Dermis microvascular lymphatic vessel endothelial cell (primary cell): ENCODE measurements at places on chromosomes 16 and 17. TPM values are rescaled to one million over a fixed set of nuclear protein-coding genes. Genes with fewer than 3 reads are reported as not detected.

GRCh38 chr17:77203436-77203835 is 62.7 kb downstream of the SEC14L1 start:
- DNase-seq, result no peak

- DNase-seq, result no peak
Observed at GRCh38 chr16:50267651-50268050, 1.3 kb downstream of the ADCY7 start.

GRCh38 chr17:35053204-35053603 is 10.3 kb downstream of the RFFL start:
- no peak for DNase-seq

DNA sequence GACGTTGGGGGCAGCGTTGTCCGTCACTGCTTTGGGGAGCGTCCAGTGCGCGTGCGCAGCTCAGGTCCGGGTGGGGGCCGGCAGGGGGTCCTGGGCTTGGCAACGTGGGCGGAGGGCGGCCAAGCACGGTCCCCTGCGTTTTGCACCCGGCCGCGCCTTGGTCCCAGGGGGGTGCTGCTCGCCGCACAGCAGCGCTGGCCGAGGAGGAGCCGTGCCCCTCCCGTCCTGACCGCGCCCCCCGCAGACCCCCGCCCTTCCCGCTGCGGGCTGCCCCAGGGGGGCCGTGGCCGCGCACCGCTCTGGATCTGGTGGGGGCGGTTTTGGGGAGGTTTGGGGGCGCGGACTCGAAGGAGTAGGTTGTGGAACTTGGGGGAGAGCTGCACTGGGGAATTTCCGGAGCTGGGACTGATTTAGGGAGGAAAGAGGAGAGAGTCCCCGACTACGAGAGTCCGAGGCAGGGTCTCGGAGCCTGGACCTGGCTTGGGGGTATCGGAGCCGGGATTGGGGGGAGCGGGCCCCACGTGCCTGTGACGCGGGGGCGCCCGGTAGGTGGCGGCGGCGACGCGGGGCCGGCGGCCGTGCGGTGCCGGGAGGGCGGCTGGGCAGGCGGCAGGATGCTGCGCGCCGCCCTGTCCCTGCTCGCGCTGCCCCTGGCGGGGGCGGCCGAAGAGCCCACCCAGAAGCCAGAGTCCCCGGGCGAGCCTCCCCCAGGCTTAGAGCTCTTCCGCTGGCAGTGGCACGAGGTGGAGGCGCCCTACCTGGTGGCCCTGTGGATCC is at the start of gene SLC9A5:
TSS of gene SLC9A5 (plus strand) at position 579 of the 777 bp plus-strand sequence. CDS start at position 615, 36 bp downstream.
- DNase-seq, result peak; percentile 49

DNA sequence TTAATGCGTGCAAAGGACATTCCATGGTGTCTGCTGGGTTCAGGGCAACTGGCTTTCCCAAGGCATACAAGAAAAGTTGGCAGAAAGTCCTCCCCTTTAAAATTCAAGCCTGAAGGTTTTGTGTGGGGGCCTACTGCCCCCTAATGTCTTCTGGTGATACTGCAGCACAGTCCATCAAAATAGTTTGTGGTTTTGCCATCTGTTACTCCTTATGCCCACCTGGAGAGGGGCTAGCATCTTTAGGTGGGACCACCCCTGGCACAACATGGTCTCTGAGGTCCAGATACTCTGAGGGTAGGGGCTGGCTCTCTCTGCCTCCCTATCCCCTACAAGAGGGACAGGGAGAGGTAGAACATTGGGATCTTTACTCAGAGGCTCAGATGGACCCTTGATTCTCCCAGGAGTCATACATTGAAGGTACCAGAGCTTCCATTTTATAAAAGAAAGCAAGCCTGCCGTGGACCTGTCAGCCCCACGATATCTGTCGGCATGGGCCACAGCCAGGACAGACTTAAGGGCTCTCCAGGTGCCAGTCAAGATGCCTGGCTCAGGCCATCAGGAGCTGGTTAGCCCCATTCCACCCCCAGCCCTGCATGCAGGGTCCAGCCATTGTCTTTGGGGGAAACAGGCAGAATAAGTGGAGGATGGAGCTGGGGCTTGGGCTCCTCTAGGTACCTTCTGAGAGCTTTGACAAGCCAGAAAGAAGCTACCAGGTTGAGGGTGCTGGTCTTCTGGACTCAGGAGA is 6.3 kb downstream of the ESRP2 start:
- peak; percentile 49 for DNase-seq

GRCh38 chr17:17765359-17766076 is 71.3 kb downstream of the SREBF1 start:
- no peak for DNase-seq

DNA sequence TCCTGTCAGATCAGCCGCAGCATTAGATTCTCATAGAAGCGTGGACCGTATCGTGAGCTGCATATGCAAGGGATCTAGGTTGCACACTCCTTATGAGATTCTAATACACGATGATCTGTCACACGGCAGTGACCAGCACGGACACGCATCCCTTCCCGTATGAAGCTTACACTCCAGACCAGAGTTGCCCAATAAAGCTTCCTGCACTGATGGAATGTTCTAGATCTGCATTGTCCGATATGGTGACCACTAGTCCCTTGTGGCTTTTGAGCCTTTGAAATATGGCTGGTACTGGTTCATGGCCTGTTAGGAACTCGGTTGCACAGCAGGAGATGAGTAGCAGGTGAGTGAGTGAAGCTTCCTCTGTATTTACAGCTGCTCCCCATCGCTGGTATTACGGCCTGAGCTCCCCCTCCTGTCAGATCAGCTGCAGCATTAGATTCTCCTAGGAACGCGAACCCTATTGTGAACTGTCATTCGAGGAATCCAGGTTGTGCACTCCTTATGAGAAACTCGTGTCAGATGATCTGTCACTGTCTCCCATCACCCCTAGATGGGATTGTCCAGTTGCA is 49.8 kb upstream of the ZCCHC14 start:
- peak; percentile 38 for DNase-seq

- DNase-seq, result no peak
Observed at GRCh38 chr17:3965118-3965800, 1.0 kb upstream of the ATP2A3 start.

DNA sequence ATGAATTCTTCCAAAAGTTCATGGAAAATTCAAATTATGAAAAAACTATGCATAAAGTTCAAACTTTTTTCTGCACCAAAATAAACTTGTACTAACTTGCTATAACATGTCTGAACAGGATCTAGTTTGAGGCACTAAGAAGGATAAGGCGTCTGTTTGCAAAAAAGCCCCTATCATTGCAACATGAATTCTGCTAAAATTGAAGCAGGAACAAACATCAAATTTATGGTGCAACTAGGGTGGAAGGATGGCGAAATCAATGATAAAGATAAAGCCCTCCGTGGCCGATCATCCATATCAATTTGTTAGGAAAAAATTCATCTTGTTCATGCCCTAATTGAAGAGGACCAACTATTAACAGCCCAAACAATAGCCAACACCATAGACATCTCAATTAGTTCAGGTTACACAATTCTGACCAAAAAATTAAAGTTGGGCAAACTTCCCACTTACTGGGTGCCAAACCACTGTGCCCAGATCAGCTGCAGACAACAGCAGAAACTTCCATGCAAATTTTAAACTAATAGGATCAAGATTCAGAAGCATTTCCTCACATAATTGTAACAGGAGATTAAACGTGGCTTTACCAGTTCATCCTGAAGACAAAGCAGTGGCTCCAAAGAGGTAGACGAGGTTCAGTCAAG is 12.9 kb downstream of the IL21R start:
- DNase-seq, result no peak

GRCh38 chr17:30340801-30341356 is 7.0 kb upstream of the TMIGD1 start:
- peak; percentile 48 for DNase-seq

GRCh38 chr16:53147500-53148065 is 92.8 kb downstream of the CHD9 start:
- DNase-seq, result peak; percentile 58

DNA sequence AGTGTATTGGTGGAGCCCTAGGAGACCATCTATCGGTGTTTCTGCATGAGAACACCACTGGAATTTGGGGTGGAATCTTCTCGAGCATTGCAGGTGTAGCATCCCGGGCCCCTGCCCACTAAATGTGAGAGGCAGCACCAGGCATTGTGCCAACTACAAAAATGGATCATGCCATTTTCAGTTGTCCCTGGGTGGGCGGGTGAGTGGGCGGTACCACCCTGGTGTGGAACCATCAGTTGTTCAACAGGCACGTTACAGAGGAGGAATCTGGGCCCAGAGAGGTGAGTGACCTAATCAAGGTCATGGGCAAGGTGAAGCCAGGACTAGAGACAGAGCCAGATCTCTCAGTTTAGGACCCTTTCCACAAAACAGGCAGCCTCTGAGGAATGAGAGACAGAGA is 8.8 kb downstream of the PIPOX start:
- no peak for DNase-seq

DNA sequence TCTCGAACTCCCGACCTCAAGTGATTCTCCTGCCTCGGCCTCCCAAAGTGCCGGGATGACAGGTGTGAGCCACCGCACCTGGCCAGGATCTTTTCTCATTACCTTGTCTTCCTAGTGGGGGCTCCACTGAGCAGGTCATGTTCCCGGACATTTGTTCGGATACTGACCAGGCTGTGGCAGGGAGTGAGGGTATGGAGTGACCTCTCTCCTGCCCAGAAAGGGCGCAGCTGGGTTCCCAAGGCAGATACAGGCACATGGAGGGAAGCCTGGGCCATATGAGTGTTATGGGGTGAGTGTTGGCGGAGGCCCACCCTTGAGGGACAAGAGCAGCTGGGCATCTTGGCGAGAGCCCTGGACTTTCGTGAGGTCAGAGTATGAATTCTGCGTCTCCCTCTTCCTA is 5.5 kb downstream of the SERPINF1 start:
- no peak for DNase-seq

DNA sequence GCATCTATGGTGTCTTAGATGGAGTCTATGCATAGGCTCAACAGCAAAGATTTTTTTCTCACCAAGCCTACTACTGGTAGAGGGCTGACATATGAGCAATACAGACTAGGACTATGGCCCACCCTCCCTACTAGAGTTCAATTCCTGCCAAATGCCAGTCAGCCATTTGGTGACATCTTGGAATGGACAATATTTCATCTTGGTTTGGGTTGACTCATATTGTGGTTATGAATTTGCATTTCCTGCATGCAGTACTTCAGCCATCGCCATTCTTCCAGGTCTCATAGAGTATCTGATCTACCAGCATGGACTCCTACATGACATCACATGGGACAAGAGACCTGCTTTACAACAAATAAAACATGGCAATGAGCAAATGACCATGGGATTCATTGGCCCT is 778.1 kb upstream of the SOX9 start:
- DNase-seq, result no peak

DNA sequence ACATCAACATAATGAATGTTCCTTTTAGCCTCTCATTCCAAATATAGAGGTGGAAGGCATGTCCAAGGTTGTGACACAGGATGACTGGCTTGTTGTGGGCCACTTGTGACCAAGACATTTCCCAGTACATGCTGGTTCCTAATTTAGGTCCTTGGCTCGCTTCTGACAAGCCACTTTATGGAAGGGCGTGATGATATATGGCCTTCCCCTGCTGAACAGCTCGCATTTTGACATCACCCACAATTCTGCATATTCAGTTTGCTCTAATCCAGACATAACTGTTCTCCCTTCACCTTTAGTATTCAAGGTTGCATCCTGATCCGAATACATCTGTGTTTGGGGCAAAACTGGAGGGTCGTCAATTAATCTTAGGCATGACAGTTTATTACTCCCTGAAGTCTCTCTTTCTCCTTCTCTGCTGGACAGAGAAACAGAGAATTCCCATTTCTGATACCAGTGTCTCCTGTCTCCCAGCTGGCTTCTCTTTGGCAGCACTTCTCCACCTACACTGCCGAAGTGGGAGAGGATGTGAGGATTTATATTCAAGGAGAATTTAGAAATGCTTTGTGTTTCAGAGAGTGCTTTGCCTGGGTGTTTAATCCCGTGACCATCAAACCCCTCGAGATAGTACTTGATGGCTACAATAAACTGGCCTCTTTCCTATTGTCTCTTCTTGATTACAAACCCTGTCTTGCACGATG is 815.5 kb upstream of the RBFOX1 start:
- DNase-seq, result no peak

DNA sequence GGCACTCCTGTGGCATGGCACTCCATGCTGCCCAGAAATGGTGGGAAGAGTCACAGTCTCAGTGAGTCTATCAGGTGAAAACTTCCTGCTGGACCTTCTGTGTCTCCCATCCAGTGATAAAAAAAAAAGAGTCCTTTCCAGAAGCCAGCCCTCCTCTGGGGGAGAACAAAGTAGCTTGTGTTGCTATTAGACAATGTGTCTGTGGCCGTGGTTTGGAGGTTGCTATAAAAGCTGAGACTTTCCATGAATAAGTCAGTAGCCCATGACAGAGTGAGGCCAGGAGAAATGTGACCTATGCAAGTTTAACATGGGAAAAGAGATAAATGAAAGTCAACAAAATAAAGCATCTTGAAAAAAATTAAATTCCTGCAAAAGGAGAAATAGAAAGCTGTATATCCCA is 250.7 kb upstream of the MON1B start:
- no peak for DNase-seq

The PSMC5 gene
- total RNA-seq, result 66.0 and 84.6 TPM in 2 replicates

The PRSS33 gene
- not detected in 2 replicates for total RNA-seq

The MRM1 gene
- total RNA-seq, result 2.4 and 4.0 TPM in 2 replicates

The TBC1D3I gene
- total RNA-seq, result under 0.01 TPM in 1 of 2 replicates, not detected in the other

The USB1 gene
- total RNA-seq, result 20.4 and 33.8 TPM in 2 replicates

The APOBR gene
- total RNA-seq, result under 0.01 TPM in 1 of 2 replicates, not detected in the other

The ZNF771 gene
- total RNA-seq, result 7.6 and 14.0 TPM in 2 replicates

The NDRG4 gene
- 94.7 and 368 TPM in 2 replicates for total RNA-seq

The CLEC10A gene
- 1.8 and 3.5 TPM in 2 replicates for total RNA-seq

The SMARCE1 gene
- total RNA-seq, result 61.1 and 63.3 TPM in 2 replicates
